ENCODE measurements at places on chromosomes 13 and 19.

- DNase-seq: no peak
Observed at GRCh38 chr13:37143911-37144310, 38.4 kb upstream of the CSNK1A1L start.

GRCh38 chr19:57583521-57584416 lies at the start of gene ZIK1:
Gene ZIK1, plus strand, starts transcription at chr19:57584145. Its CDS starts 212 bp downstream, at chr19:57584357.
- DNase-seq: peak; percentile 90

DNA sequence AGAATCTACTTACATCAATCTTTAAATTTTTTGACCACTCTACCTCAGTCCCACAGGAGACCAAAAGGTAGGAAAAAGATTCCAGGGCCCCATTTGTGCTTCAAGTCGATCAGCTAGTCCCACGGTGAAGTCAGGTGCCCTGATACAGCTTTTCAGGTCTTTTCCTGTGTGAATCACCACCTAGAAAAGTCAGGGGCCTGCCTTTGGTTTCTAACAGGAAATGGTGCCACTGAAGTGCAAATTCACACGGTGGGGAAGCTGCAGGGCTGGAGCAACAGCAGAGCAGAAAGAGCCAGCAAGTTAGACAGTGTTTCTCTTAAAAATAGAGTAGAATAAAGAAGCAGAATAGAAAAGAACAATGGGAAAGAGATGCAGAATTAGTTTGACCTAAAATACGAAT lies 107.5 kb downstream of the KLF12 start:
- DNase-seq: peak; percentile 74

- no peak for DNase-seq
Observed at GRCh38 chr13:65264066-65264465, 1966.1 kb downstream of the PCDH9 start.

DNA sequence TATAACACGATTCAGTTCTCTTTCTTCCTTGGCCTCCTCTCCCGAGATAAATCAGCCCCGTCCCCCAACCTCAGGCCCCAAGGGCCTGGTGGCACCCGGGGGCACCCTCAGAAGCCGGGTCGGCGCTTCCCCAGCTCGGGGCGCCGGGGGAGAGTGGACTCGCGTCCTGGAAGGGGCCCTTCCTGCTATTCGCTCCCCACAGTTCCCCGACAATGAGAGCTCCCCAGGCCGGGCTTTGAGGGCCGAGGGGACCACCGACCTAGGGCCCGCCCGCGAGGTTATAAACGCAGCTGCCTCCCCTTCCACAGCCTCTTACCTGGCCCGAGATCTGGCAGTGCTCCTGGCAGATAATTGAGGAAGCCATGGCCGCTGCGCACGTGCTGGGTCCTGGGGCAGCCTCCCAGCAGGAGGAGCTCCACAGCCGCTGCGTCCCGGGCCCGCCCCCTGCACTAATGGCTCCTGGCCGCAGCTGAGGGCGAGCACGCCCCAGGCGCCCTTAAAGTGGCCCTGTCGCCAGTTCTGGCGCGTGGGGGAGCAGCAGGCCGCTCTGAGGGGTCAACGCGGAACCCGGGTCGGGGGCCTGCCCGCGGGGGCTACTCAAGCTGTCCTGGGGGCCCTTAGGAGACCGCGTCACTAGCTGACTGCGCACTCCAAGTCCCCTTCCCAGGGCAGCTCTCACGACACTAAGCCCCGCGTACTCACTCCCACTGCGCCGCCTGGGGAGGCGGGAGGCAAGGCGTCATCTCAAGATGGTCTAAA lies at the start of gene SOHLH2:
SOHLH2 (minus strand) TSS at position 394 of the 759 bp plus-strand sequence; CDS start at position 364, 30 bp downstream.
- DNase-seq: no peak

DNA sequence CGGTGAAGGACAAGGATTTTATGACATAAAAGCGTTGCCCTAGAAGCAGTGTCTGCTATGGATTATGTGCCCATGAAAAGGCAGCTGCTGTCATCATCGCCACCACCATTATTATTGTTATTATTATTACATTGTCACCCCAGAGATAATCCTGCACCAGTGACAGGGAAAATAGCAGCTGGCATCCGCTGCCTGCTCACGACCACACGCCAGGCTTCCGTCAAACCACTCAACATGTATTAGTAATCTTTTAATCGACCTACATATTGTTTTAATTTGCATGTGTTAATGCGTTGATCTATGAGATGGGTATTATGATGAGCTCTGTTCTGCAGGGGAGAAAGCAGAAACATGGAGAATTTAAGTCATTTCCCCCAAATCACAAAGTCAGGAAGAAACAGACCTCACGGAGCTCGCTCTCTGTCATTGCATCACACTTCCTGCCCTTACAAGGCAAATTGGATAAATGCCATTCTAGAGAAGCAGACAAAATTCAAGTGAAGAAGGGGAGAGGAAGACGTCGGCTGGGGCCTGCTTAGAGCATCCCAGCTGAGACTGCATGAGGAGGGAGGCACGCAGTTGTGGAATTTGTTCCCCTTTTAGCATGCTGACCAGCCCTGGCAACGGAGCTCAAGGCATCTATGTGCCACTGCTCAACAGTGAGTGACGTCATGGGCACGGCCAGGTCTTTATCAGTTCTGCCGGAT lies at the start of gene FFAR3:
FFAR3 (plus strand) TSS at position 594 of the 707 bp plus-strand sequence. CDS start 431 bp downstream, outside the sequence.
- no peak for DNase-seq

- no peak for DNase-seq
Observed at GRCh38 chr13:63206461-63206860, 1790.8 kb upstream of the PCDH20 start.

- DNase-seq: no peak
Observed at GRCh38 chr19:43362179-43362578, 8.7 kb downstream of the CD177 start.

- no peak for DNase-seq
Observed at GRCh38 chr13:113209759-113210421, 477 bp downstream of the CUL4A start.

DNA sequence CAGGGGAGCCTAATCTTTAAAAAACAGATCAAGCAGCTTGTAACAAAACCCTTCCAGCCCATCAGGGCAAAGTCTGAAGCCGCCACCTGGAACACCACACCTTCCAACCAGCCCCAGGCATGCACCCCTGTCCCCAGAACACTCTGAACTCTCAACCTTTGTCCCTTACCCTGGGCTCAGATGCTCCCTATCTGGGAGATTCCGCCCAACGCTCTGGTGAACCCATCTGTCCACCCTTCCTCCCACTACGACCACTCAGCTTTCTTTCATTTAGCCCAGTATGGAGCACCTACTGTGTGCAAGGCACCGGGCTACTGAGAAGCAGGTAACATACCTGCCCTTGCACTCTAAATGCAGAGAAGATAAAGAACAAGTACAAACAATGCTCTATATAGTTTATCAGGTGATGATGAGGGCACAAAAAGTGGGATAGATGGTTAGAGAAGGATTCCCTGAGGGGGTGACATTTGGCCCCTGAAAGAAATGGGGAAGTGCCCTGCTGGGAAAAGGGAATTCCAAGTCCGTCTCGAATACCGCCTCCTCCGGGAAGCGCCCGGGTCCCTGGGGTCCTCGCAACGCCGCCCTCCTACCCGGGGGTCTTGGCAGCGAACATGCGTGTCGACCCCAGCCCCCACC lies 629 bp downstream of the PEPD start:
- DNase-seq: no peak

DNA sequence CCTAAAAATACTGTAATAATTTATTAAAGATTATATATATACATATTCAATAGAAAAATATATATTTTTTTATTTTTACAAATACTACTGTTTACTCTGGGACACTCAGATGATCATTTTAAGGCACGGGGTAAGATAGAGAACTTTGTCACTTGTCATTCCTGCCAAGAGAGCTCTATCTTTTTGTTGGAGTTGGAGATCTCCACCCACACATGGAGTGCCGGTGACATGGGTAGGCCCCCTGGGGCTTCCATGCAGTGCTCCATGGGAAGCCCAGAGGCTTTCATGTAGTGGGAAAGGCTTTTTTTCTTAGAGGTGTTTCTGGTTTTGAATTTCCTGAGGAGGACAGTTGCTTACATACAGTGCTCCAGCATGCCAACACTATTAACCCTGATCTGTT lies 81.4 kb downstream of the LMO7 start:
- no peak for DNase-seq

DNA sequence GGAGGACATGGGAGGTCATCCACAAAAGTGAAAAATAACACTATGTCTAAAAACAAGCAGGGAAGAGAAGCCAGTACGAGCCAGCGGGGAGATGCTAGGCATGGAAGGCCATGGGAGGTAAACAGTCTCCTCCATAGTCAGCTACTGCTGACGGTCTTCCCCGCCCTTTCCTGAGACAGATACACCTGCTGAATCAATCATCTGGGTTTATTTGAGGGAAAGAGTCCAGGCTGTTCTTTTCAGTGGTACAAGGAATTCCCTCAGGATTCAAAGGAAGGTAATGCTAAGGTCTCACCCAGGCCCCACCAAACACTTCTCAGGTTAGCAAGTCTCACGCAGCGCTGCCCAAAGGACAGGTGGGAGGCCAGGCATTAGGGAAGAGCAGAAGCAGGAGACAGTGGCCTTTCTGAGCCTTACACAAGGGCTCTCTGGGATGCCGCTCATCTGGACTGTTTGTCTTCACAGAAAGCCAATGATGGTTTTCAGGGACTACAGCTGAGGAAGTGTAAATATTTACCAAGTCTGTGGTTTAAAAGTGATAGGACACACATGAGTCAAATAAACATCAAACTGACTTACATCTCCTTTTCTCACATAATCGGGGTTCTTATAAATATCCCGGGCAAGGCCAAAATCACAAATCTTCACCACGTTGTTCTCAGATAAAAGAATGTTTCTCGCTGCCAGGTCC lies 173.9 kb downstream of the FLT1 start:
- DNase-seq: no peak

DNA sequence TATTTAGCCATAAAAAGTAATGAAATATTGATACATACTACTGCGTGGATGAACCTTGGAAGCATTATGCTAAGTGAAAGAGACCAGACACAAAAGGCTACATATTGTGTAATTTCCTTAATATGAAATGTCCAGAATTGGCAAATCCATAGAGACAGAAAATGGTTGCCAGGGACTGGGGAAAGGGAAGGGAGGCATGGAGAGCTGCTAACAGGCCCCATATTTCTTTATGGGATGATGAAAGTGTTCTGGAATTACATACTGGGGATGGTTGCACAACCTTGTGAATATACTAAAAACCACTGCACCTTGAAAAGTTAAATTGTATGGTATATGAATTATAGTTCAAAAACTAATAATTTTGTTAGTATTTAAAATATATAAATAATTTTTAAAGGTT lies 3.6 kb downstream of the IFT88 start:
- DNase-seq: no peak

- no peak for DNase-seq
Observed at GRCh38 chr13:96681766-96682165, 312.5 kb downstream of the OXGR1 start.

GRCh38 chr19:16076154-16076957 lies at the start of gene TPM4:
Gene TPM4, plus strand, starts transcription at chr19:16076495. Its CDS starts 71 bp downstream, at chr19:16076566.
- DNase-seq: peak; percentile 77

DNA sequence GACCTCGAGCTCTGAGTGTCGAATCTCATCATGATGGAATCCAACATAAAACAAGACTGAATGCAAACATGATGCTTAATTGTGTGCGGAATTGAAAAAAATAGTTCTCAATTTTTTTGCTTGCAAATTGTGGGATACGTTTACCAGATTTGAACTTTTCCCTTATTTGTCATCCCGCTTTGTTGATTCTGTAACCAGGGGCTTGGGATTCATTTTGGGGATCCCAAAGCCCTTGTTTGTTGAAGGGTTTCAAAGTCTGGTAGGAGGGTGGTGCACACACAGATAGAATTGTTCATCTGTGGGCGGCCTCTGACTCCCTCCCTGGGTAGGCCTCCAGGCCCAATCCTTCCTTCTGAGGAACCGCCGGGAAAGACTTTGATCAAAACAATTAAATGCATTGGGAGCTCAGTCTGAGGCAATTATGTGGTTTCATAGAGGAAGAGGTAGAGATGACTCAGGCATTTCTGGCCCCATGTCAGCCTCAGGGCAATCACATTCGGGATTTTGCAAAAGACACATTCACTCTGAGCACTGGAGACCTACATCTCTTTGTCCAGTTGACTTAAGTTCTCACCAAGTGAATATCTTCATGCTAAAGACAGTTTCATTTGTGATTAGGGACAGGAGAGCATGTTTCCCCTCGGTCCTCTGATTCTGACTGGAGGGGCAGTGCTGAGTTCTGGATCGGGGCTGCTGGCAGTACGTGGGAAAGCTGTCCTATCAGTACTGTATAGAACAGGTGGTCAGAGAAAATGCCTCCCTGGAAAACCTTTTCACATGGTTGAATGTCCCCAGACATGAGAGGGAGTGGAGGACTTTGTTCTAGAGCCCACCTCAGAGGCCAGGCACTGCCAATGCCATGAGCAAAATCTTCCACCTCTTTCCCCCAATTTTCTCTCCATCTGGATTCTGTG lies 27.8 kb upstream of the IGFL4 start:
- DNase-seq: no peak

DNA sequence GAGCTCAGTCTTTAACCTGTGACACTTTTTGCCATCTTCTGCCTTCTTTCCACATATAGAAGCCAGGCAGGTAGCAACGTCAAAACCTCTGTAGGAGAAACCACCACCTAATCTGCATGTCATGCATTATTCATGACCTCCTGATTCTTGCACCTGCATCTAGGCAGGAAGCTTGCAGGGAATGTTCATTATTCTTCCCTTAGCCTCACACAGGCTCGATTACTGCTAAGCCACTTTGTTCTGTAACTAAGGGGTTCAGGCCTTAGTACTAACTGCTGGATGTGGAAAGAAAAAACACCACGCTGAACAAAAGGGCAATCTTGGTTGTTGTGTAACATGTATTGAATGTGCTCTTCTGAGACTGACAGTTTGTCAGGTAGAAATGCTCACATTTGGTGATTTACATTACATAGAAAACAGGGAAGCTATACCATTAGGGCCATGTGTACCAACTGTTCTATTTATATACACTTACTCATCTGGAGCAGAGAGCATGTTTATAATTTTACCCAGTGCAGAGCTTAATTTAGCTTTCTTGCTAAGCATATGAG lies 366.9 kb downstream of the KLF12 start:
- peak; percentile 30 for DNase-seq

- no peak for DNase-seq
Observed at GRCh38 chr13:44104197-44104490, 224.4 kb downstream of the LACC1 start.
